HepG2 (cell line): ENCODE measurements at places on chromosomes 4 and X. TPM values are rescaled to one million over a fixed set of nuclear protein-coding genes. Genes with fewer than 3 reads are reported as not detected.

Gene HSFX3
- not detected in 2 replicates for polyA plus RNA-seq

Gene FRMPD4
- not detected in 2 replicates for polyA plus RNA-seq

- 0 out of 2 replicates have a peak, but pooled peaks cover 9% of the 10 kb centered on the region for H3K4me1 ChIP-seq
- no peaks in the 10 kb centered on the region for H3K27me3 ChIP-seq
- no peaks in the 10 kb centered on the region for H3K36me3 ChIP-seq
- no peak overlapping the region for H3K27ac ChIP-seq
- peak; percentile 9 for DNase-seq
- H3K4me3 ChIP-seq = no peak overlapping the region
Observed at GRCh38 chr4:37917388-37917787, 26.5 kb downstream of the TBC1D1 start.

GRCh38 chrX:73647212-73647611, 84.2 kb downstream of the CHIC1 start:
- no peaks in the 10 kb centered on the region for H3K36me3 ChIP-seq
- no peak overlapping the region for H3K4me3 ChIP-seq
- DNase-seq = no peak

- no peaks in the 10 kb centered on the region for H3K4me1 ChIP-seq
- H3K4me3 ChIP-seq = no peak overlapping the region
- no peaks in the 10 kb centered on the region for H3K36me3 ChIP-seq
- no peak overlapping the region for H3K27ac ChIP-seq
Observed at GRCh38 chrX:111848541-111848940, 27.4 kb upstream of the TRPC5OS start.

GRCh38 chrX:123201720-123202119, 17.6 kb downstream of the GRIA3 start:
- peak; percentile 1 for DNase-seq
- H3K36me3 ChIP-seq = no peaks in the 10 kb centered on the region
- no peak overlapping the region for H3K27ac ChIP-seq
- H3K4me3 ChIP-seq = no peak overlapping the region
- no peaks in the 10 kb centered on the region for H3K27me3 ChIP-seq

DNA sequence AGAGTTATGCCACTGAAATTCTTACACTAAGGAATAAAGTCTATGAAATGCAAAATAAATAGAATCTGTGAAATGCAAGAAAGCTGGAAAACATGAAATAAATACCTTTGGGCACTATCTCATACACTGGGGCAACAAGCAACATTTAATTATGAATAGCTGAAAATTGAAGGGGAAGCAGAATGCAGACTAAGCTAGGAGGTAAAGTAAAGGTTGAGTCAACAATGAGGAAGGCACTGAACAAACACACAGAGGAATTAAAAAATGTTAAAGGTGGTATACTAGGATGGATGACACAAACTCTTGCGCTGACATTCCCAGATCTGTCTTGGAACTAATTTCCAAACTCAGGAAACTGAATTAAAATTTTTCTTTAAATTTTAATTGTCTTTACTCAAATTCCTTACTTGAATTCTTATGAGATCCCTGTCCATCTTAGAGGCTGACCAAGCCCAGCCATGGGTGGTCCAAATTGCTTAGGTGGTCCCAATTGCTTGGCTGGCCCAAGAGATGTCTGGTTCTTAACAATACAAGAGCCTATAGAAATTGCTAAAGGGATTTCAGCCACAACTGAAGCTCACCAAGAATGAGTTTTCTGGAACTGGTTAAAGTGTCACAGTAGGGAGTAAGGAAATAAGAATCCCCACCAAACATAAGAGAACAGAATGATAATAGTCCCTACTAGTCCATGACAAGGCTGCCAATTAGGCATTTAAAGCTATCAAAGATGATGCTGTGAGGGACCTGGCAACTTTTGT, 41.3 kb upstream of the ZCCHC13 start:
- H3K36me3 ChIP-seq = peaks cover 20% of the 10 kb centered on the region; the same call in 1 of the 3 replicates
- H3K27ac ChIP-seq = no peak overlapping the region
- H3K27me3 ChIP-seq = no peaks in the 10 kb centered on the region
- DNase-seq = no peak

DNA sequence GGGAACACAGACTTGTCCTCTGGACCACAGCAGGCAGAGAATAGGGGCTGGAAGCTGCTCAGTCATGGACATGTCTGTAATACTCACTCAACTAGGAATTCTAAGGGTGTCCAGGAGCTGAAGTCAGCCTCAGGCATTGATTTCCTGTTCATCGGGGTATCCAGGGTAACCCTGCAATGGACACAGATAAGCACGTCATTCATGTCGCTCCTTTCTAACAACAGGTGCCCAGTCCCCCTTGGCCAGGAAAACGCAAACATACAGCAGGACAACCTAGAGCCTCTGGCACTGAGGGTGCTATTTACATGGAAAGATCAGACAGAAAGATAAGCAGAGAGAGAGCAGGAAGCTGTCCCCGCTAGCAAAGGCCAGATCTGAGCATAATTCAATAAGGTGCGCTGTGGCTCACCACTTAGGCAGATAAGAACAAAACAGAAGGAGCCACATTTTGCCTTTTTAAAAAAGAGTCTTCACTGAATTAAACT, 21.3 kb downstream of the QDPR start:
- H3K27ac ChIP-seq = peak overlapping the region; percentile 73
- peak; percentile 88 for DNase-seq
- no peaks in the 10 kb centered on the region for H3K27me3 ChIP-seq
- H3K36me3 ChIP-seq = peaks cover 43% of the 10 kb centered on the region
- no peak overlapping the region for H3K4me3 ChIP-seq

DNA sequence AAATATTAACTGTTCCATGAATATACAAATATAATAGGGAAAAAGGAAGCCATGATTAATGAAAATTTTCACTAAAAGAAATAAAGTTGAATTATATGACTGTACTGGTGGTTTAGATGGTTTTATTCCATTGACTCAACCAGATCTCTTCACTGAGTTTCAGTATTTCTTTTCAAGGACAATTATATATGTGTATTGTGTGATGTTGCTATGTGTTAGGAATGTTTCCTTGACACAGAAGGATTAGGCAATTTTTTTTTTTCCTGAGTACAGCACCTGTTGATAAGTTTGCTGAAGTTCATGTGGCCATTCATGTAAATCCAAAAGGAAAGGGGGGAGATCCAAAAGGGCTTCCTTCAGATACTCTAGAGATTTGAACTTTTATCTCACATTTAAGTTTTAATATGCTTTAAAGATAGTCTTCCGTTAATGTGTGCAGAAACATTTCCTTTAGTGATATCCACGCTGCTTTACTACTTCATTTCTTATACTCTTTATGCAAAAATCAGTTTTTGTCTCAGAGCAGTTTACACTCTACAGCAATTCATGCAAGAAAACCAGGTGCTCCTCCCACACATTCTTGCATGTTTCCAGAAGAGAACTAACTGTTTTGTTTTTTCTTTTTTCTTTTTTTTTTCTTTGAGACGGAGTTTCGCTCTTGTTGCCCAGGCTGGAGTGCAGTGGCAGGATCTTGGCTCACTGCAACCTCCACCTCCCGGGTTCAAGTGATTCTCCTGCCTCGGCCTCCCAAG, 249.1 kb downstream of the RPA4 start:
- no peaks in the 10 kb centered on the region for H3K27me3 ChIP-seq
- no peak for DNase-seq
- no peak overlapping the region for H3K4me3 ChIP-seq
- no peaks in the 10 kb centered on the region for H3K36me3 ChIP-seq
- H3K27ac ChIP-seq = no peak overlapping the region

DNA sequence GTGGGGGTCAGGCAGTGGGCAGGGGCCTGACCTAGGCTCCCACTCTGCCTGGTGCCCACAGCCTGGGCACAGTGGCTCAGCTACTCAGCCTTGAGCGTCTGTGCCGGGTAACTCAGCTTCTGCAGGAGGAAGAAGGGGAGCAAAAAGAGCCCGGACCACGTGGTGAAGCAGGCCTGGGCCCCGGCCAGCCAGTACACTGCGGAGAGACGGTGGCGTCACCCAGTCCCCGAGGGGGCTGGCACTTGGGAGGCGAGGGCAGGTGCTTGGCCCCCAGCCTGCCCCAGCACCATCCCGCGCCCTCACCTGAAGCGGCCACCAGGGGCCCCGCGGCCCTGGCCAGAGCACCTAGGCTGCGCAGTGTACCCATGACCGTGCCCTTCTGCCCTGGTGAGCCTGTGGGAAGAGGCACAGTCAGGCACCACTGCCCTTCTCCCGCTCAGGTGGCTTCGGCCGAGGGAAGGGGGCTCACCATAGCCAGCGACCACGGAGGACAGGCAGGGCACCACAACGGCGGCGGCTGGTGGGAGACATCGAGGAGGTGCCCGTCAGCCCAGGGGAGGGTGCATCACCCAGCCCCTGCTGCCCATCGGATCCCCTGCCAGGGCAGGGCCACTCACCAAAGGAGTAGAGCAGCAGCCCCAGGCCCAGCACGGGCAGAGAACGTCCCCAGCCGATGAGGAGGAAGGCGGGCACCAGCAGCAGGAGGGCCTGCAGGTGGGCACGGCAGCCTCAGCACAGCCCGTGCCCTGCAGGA, 32.3 kb downstream of the NOP14 start:
- no peak overlapping the region for H3K4me3 ChIP-seq
- H3K27ac ChIP-seq = peak overlapping the region; percentile 22
- H3K27me3 ChIP-seq = no peaks in the 10 kb centered on the region; the same call in 2 of the 3 replicates
- peaks cover 29% of the 10 kb centered on the region for H3K4me1 ChIP-seq
- peaks cover 35% of the 10 kb centered on the region for H3K36me3 ChIP-seq

- no peaks in the 10 kb centered on the region for H3K36me3 ChIP-seq
- H3K27ac ChIP-seq = no peak overlapping the region
- H3K27me3 ChIP-seq = no peaks in the 10 kb centered on the region
- no peaks in the 10 kb centered on the region for H3K4me1 ChIP-seq
Observed at GRCh38 chr4:23135792-23136645, 443.3 kb downstream of the GBA3 start.

DNA sequence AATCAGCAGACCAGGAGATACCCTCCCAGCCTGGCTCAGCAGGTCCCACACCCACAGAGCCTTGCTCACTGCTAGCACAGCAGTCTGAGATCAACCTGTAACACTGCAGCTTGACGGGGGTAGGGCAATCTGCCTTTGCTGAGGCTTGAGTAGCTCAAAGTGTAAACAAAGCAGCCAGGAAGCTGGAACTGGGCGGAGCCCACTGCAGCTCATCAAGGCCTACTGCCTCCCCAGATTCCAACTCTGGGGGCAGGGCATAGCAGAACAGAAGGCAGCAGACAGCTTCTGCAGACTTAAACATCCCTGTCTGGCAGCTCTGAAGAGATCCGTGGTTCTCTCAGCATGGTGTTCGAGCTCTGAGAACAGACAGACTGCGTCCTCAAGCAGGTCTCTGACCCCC, 15.1 kb upstream of the GABRA2 start:
- DNase-seq = peak; percentile 10
- no peaks in the 10 kb centered on the region for H3K27me3 ChIP-seq
- H3K4me1 ChIP-seq = no peaks in the 10 kb centered on the region
